Adrenal gland (tissue), 19 donors: ENCODE measurements at places on chromosomes 3 and 15. TPM values are rescaled to one million over a fixed set of nuclear protein-coding genes. Genes with fewer than 3 reads are reported as not detected.

PLA2G4D gene
- total RNA-seq: not detected

MAP3K13 gene
- total RNA-seq: 46.0 TPM

BFSP2 gene
- total RNA-seq: not detected

GPR15 gene
- total RNA-seq: not detected

MASP1 gene
- 15.3 TPM for total RNA-seq

ATP10A gene
- total RNA-seq: 29.8 TPM

GPR27 gene
- total RNA-seq: 0.52 TPM

IGF2BP2 gene
- 26.5 TPM for total RNA-seq

TRANK1 gene
- 17.4 TPM for total RNA-seq

MESP2 gene
- 0.47 TPM for total RNA-seq

ISLR2 gene
- total RNA-seq: 0.92 TPM

RAD18 gene
- total RNA-seq: 9.0 TPM

ZKSCAN7 gene
- 3.7 TPM for total RNA-seq

CHCHD6 gene
- total RNA-seq: 21.2 TPM

CCDC39 gene
- total RNA-seq: 0.08 TPM

CD86 gene
- 8.9 TPM for total RNA-seq
